ENCODE measurements at places on chromosomes 16 and 17. TPM values are rescaled to one million over a fixed set of nuclear protein-coding genes. Genes with fewer than 3 reads are reported as not detected.
A peak's percentile ranks its signal among the peaks of the same experiment; 100 is the strongest.

DNA sequence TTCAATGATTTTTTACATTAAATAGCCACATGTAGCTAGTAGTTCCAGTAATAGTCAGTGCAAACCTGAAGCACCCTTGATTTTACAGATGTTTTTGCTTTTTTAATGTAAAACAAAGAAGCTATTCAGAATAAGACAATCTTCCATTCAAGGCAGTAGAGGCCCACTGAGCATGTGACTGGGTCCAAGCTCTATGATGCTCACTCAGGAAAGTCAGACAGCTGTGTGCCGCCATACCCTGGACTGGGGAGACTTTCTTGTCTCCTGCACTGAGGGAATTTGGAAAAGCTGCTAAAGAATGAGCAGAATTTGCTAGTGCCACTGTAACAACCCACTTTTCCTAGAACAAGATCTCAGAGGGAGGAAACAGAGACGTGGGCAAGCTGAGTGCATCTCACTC lies 11.5 kb downstream of the CENPN start:
- no peak overlapping the region for H3K27ac ChIP-seq
- no peaks in the 10 kb centered on the region for H3K27me3 ChIP-seq
- H3K4me3 ChIP-seq, result no peak overlapping the region
- no peak for DNase-seq
- H3K36me3 ChIP-seq, result no peaks in the 10 kb centered on the region
- H3K4me1 ChIP-seq, result no peaks in the 10 kb centered on the region

DNA sequence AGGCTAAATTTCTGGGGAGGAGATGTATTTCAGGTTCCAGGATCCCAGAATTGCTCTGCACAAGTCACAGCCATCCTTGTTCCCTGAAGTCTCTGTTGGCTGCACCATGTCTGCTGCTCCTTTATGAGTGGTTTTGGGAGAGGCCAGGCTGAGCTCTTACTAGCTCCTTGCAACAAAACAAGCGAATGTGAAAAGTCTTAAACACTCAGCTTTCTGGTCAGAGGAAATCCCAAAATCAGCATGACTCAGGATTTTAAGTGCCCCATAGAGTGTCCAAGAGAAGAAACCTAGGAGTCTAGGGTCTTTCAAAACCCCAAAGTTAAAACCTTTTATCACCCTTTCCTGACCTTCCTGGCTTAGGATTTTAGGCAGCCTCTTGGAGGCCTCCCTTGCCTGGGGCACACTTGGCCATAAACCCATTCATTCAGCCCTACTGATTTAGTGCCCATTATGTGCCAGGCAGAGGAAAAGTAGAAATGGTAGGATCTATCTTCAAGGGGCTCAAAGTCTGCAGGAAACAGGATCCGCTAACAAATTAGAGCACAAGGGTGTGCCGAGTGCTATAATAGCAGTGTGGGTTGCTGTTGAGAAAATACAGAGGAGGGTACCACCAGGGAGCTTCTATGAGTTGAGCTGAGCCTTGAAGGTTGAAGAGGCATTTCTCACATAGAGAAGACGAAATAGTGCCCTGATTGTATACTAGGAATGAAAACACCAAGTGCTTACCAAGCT lies 36.9 kb downstream of the SOST start:
- no peaks in the 10 kb centered on the region for H3K27me3 ChIP-seq
- H3K4me1 ChIP-seq, result no peaks in the 10 kb centered on the region
- no peak overlapping the region for H3K27ac ChIP-seq
- DNase-seq, result no peak

- no peak for DNase-seq
- H3K4me3 ChIP-seq, result no peak overlapping the region
- no peaks in the 10 kb centered on the region for H3K4me1 ChIP-seq
- no peaks in the 10 kb centered on the region for H3K36me3 ChIP-seq
These were observed 75.8 kb downstream of the TEX14 start for GRCh38 chr17:58615768-58616659.

- no peak for DNase-seq
- H3K27me3 ChIP-seq, result no peaks in the 10 kb centered on the region
- no peak overlapping the region for H3K27ac ChIP-seq
- H3K4me1 ChIP-seq, result no peaks in the 10 kb centered on the region
- H3K4me3 ChIP-seq, result no peak overlapping the region
These were observed 4.3 kb downstream of the LLGL1 start for GRCh38 chr17:18229771-18230170.

GRCh38 chr16:77220427-77220826 lies 21.2 kb downstream of the SYCE1L start:
- DNase-seq, result no peak
- H3K4me3 ChIP-seq, result no peak overlapping the region
- no peaks in the 10 kb centered on the region for H3K36me3 ChIP-seq
- no peaks in the 10 kb centered on the region for H3K4me1 ChIP-seq

DNA sequence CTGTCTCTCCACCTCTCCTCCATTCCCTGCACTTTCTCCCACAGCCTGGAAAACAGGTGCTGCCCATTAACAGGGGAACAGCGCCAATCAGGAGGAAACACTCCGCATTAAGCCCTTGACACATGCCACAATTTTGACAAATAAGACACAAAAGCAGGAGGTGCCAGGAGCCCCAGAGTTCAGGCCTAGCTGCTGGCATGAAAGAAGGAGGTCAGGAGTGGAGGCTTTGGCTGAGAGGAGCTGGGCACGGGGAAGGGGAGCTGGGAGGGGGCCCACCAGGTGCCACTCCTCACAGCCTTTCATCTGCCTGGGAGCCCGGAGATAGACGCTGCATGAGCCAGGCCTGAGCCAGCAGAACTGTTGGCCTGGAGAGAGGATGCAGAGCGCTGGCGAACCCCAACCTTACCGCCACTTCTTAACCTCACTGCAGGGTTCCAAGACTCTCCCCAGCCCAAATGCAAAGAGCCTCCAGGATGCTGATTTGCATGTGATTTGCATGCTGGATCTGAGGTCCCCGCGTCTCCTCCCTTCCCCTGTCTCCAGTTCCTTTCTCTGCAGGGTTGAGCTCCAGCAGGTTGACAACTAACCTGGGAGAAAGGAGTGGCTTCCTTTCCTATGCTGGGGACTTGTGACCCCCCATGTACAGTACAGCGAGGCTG lies 139.8 kb upstream of the SDK2 start:
- H3K27me3 ChIP-seq, result no peaks in the 10 kb centered on the region
- H3K27ac ChIP-seq, result no peak overlapping the region
- no peaks in the 10 kb centered on the region for H3K4me1 ChIP-seq
- H3K36me3 ChIP-seq, result no peaks in the 10 kb centered on the region

DNA sequence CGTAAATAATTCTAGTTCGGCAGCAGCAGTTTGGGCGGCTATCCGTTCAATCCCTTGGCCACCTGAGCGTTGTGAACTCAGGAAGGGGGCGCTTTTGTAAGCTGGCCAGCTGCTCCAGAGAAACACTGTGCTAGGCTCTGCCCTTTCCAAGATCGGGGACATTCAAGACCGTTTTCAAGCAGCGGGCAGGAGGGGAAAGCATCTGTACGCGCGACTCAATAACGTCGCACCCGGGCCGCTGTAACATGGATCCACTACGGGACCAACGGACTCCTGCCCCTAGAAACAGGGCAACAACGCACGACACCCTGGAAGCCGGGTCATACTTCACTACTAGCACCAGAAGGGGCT lies 463 bp downstream of the TOP2A start:
- no peak overlapping the region for H3K27ac ChIP-seq
- DNase-seq, result no peak
- H3K36me3 ChIP-seq, result no peaks in the 10 kb centered on the region

GRCh38 chr17:28552176-28552999 lies at the start of gene UNC119:
Gene UNC119, minus strand, starts transcription at chr17:28552624. Its CDS starts 67 bp downstream, at chr17:28552557.
- no peak within 1 kb of the TSS for H3K27ac ChIP-seq
- DNase-seq, result peak; percentile 80
- peak within 1 kb of the TSS; percentile 86 for H3K4me3 ChIP-seq
- H3K36me3 ChIP-seq, result peaks cover 6% of the 10 kb centered on the region
- no peaks in the 10 kb centered on the region for H3K4me1 ChIP-seq

GRCh38 chr16:79394206-79394605 lies 206.3 kb downstream of the MAF start:
- H3K4me3 ChIP-seq, result no peak overlapping the region
- no peaks in the 10 kb centered on the region for H3K4me1 ChIP-seq
- H3K27ac ChIP-seq, result no peak overlapping the region
- H3K27me3 ChIP-seq, result no peaks in the 10 kb centered on the region

DNA sequence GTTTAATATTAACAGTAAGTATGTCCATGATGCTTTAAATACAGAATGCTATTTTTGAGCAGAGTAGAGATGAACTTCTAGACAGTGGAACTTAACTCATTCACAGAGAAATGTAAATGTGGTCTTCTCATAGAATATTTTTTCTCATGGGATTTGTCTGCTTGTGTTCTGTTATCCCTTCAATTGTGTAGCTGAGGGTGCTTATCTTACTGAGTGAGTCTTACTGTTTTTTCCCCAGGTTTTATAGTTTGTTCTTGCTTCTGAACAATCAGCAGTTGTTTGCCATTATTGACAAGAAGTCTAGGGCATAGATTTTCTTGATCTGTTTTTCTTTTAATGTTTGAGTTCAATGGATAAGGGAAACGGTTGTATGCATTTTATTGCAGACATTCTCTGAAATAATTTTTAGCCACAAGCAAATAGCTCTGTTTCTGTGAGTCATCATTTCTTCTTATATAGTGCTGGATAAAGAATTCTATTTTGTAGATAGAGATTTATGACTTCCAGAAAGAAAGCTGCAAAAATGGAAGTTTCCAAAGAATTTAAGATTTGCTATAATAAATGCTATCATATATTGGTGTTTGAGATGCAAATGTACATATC lies 60.5 kb downstream of the NF1 start:
- H3K27ac ChIP-seq, result no peak overlapping the region
- no peaks in the 10 kb centered on the region for H3K36me3 ChIP-seq
- DNase-seq, result no peak

DNA sequence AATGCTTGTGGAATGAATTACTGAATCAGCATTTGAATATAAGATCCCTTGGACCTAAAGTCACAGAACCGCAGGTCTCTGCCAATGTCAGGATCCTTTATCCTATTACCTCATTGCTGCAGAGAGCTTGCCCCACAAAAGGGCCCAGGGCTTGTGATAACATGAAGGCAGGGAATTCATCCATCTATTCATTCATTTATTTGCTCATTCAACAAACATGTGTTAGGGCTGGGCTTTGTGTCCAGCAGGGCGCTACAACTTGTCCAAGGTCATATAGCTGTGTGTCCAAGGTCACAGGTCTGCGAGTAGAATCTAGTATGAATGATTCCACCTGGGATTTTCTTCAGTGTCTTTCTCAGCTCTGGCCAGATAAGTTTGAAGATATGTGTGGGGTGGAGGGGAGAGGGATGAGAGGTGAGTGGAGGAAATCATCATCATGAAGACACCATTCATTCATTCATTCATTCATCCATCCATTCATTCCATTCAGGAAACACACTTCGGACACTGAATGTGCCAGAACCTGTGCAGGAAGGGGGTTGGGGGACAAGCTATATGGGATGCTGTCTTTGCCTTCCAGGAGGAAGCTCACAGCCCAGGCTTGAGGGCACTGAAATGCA lies 1.3 kb upstream of the UNC45B start:
- H3K36me3 ChIP-seq, result no peaks in the 10 kb centered on the region
- H3K4me1 ChIP-seq, result no peaks in the 10 kb centered on the region
- no peak overlapping the region for H3K27ac ChIP-seq
- H3K4me3 ChIP-seq, result no peak overlapping the region
- DNase-seq, result no peak
- no peaks in the 10 kb centered on the region for H3K27me3 ChIP-seq

- H3K4me3 ChIP-seq, result no peak overlapping the region
- no peak overlapping the region for H3K27ac ChIP-seq
- no peaks in the 10 kb centered on the region for H3K4me1 ChIP-seq
These were observed 761.6 kb upstream of the RBFOX1 start for GRCh38 chr16:6571044-6571443.

GRCh38 chr17:9211133-9211765 lies 189.9 kb downstream of the NTN1 start:
- no peak for DNase-seq
- H3K27ac ChIP-seq, result no peak overlapping the region
- no peaks in the 10 kb centered on the region for H3K27me3 ChIP-seq

GRCh38 chr17:38584350-38584925 lies 21.3 kb downstream of the SRCIN1 start:
- H3K27me3 ChIP-seq, result no peaks in the 10 kb centered on the region
- H3K4me3 ChIP-seq, result no peak overlapping the region
- H3K27ac ChIP-seq, result no peak overlapping the region
- peak; percentile 90 for DNase-seq
- no peaks in the 10 kb centered on the region for H3K4me1 ChIP-seq

DNA sequence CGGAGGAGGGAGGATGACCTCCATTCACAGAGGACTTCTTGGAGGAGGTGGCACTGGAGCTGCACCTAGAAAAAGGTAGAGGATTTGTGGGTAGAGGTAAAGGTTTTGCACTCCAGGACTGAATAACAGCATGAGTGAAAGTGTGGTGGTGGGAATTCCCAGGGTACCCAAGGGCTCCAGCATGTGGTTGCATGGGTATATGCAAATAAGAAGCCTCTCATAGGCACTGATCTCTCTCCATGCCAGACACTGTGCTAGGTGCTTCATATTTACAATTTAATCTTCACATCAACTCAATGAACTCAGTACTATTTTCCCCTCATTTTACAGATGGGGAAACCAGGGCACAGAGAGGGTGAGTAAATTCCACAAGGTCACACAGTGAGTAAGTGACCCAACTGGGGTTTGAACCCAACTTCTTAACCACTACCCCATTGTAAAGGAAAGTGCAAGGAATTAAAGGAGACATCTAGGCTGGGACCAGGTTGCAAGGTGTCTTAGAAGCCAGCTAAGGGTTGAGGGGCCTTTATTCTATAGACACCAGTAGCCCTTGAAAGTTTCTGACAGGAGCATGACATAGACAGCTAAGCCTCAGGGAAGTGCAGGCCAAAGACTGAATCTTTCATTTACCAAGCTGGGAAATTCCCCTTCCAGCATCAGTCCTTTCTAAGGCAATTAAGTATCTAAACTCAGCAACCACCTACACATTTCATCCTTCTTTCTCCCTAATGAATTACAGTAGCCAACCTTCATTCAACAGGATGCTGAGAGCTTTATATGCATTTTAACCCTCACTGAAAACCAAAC lies 21.3 kb downstream of the SCNN1B start:
- no peaks in the 10 kb centered on the region for H3K27me3 ChIP-seq
- no peak overlapping the region for H3K27ac ChIP-seq
- no peak overlapping the region for H3K4me3 ChIP-seq

GRCh38 chr17:34999456-34999855 lies 19.1 kb downstream of the LIG3 start:
- H3K36me3 ChIP-seq, result peaks cover 9% of the 10 kb centered on the region
- DNase-seq, result no peak
- no peaks in the 10 kb centered on the region for H3K4me1 ChIP-seq

Gene TP53TG3
- total RNA-seq, result not detected

Gene HP
- total RNA-seq, result 19.4 TPM

Gene FAM171A2
- 2.0 TPM for total RNA-seq

Gene LGALS3BP
- 156 TPM for total RNA-seq

Gene DCUN1D3
- 54.5 TPM for total RNA-seq

Gene SCARF1
- total RNA-seq, result 31.6 TPM

Gene DRC3
- total RNA-seq, result 2.0 TPM

Gene SHCBP1
- total RNA-seq, result 1.6 TPM

Gene KRT36
- not detected for total RNA-seq

Gene WFIKKN2
- 0.48 TPM for total RNA-seq

Gene ETV4
- 1.1 TPM for total RNA-seq

Gene IKZF3
- 1.7 TPM for total RNA-seq

Gene AOC3
- total RNA-seq, result 344 TPM

Gene PYDC1
- total RNA-seq, result not detected

Gene CXCL16
- 35.9 TPM for total RNA-seq

Data from aorta (tissue), 5 donors.